Choroid plexus epithelial cell (primary cell): ENCODE measurements at places on chromosomes 5 and 9.
A peak's percentile ranks its signal among the peaks of the same experiment; 100 is the strongest.

DNA sequence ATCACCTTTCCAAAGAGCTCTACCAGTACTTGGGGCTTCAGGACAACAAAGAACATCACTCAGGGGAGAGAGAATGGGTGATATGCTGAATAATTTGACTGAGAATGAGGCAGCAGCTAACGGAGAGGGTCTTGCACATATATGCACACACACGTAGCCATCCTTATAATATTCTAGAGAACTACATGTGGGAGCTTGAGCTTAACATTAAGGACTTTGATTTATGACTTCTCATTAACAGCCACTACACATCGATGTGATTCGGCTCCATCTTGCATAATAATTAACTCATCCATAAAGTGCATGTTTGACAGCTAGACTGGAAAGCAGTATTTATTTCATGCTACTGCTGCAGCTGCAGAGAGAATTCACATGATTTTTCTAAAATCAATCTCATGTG, 163.4 kb downstream of the RAB3C start:
- DNase-seq, result no peak

DNA sequence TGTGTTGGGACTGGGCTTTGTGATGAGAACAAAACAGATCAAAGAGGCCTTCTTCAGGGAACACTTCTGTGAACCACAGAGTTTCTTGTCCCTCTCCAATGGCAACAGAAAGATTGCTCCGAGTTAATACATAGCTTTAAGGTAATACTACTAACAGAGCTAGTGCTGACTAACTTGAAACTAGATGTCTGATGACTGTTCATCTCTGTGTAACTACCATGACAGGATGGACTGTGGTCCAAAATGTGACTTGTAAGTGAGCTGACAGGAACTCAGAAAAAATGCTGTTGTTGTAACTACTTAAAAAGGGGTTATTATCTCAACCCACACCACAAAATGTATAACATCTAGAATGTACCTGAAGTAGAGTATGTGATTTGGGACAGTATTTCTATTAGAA, 630.2 kb upstream of the DMAC1 start:
- no peak for DNase-seq

DNA sequence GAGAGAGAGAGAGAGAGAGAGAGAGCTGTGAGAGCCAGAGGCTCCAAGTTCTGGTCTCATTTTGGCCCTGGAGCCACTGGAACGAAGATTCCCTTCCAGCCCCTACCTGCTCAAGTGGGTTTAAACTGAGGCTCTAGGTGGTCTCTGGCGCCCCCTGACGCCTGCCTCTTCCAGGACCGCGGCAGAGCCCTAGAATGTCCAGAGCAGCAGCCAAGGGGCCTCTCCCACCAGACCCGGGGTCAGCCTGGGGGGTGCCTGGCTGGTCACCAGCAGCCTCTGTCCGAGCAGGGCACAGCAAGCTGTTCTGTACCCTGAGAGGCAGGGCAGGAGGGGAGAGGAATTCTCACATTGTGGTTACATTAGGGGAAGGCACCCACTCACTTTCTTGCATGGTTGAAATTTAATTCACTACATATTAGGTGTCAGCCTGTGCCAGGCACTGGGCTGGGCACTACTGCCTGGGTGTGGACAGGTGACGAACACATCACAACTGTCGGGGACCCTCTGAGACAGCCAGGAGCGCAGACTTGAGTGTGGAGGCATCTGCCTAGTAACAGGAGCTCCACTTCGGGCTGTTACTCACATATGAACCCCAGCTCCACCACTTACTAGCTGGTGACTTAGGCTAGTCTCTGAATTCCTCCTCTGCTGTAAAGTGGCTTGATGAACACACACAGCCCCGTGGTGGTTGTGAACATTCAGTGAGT, 44.5 kb downstream of the AMBP start:
- DNase-seq, result peak; percentile 31

GRCh38 chr9:14349447-14350348, 35.8 kb upstream of the NFIB start:
- no peak for DNase-seq

DNA sequence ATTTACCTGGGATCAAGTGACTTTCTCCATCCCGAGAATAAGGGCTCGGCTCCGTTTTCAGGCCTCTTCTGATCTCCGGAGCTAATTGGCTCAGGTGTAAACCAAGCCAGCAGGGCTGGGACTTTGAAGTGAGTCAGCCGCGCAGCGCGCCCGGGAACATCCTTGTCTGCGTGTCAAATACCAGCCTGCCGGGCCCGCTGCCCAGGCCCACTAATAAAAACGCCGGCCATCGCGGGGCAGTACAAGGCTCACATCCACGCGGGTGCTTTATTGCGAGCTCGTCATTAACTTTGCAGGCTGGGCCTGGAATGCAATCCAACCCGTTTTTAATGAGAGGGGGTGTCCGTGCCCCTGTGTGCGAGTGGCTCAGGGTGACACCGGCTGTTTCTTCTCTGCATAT, 416.8 kb downstream of the IRX2 start:
- DNase-seq, result no peak

DNA sequence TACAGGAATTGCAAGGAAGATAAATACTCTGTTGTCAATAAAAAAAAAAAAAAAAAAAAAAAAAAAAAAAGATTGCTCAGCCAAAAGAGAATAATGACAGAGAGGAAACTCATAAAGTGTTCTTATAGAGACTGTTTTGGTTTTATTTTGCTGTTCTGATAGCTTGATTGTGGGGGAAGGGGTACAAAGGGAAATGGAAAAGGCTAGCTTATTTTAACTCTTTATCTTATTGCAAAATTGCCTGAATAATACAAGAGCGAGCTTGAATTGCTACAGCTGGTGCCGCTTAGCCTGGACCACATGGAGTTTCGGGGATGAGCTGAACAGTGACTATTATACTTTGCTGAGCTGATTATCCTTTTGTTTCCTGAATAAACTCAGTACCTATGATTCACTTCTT, 31.0 kb upstream of the SHISAL2B start:
- DNase-seq, result peak; percentile 39

- DNase-seq, result no peak
Measured at GRCh38 chr5:173884402-173885053, 3.6 kb upstream of the CPEB4 start.

DNA sequence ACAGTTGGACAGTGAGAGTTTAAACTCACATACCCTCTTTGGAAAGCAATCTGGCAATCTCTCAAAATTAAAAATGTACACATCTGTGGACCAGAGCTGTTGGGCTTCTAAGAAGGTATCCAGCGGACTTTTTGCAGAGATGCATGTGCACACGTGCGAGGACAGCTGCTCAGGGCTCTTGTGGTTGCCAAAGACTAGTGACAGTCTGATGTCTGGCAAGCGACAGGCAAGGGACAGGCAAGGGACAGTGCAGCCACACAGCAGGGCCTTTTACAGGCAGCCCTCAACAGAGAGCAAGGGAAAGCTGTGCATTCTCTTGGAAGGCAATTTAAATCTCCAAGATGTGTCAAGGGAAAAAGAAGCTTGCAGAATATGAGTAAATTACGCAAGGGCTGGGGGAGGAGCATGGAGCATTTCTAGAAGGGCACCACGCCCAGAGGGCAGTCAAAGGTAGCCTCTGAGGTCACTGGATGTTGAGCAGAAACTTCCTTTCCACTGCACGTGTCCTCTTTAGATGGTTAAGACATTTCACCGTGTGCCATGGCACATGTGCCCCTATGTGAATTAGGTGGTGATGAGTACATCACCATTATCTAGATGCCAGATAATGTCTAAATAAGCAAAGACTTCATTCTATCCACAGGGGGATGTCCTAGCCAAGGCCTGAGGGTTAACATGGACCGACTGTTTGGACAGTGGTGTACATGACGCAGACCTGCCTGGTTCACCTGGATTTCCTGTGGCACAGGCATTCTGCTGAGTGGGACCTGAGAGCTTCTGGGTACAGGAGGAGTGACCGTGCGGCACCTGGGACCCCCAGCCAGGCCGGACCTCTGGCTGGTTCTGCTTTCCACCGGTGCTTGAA, 9.1 kb downstream of the GFPT2 start:
- peak; percentile 57 for DNase-seq

DNA sequence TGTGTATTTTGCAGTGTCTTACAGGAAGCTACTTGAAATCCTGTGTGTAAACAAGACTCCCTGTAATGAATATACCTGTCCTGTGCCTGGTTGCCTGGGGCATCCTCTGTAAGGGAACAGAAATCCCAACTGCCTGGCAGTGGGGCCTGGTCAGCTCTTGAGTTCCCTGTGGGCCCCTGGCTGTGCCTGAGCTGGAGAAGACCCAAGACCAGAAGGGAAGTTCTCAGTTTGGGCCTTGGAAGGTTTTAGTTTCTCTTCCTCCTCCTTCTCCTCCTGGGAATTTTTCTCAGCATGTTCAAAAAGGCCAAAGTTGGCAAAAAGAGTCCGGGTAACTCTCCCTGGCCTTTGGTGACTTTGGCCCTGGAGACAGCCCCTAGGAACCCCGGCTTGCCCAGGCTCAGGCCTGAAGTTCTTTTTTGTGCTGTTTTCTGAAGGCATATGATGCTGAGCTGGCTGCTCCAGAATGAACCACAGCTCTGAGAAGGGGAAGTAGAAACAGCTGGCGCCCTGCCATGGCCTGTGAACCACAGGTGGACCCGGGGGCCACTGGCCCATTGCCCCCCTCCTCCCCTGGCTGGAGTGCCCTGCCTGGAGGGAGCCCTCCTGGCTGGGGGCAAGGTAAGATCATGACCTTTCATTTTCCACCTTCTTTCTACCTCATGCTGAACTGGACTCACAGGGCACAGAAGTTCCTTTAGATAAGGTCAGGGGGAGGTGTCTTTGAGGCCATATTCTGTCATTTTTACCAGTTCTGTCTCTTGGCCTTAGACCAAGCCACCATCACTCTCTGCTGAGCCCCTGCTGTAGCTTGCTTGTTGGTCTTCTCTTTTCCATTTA, 5.8 kb downstream of the TMEM268 start:
- DNase-seq, result peak; percentile 18

DNA sequence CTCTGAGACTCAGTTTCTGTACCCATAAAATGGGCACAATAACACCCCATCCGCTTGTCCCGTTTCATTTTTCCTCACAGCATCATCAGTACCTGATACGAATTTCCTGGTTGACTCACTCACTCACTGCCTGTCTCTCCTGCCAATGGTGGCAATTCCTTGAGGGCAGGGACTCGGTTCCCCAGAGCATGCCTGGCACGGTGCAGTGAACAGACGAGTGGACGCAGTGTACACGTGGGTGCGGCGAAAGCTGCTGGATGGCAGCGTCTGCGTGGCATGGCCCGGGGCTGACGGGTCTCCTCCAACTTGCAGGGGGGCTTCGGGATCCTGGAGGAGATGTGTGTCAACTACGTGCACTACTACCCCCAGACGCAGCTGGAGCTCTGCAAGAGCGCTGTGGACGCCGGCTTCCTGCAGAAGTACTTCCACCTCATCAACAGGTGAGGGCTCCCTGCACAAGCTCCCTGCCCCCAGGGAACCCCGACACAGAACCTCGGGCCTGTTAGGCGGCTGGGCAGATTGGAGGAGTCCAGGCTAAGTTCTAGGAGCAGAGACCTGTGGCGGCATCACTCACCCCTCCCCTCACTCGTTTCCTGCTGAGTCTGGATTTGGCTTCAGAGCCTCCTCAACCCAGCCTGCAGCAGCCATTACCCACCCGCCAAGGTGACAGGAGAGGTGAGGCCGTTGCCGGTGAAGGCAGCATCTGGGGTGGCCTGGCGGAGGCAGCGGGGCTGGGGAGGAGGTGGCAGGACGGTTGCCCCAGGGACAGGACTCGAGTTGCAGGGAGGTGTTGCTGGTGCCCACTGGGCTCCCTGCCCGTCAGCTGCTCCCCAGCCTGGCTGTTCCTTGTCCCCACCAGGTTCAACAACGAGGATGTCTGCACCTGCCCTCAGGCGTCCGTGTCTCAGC, 20.3 kb downstream of the DBH start:
- DNase-seq, result no peak

- DNase-seq, result no peak
Measured at GRCh38 chr9:34373749-34374148, 2.9 kb downstream of the MYORG start.

- peak; percentile 96 for DNase-seq
Measured at GRCh38 chr5:92687821-92688722, 892.9 kb downstream of the NR2F1-AS1 start.
